ENCODE measurements at places on chromosomes 12 and 14.

DNA sequence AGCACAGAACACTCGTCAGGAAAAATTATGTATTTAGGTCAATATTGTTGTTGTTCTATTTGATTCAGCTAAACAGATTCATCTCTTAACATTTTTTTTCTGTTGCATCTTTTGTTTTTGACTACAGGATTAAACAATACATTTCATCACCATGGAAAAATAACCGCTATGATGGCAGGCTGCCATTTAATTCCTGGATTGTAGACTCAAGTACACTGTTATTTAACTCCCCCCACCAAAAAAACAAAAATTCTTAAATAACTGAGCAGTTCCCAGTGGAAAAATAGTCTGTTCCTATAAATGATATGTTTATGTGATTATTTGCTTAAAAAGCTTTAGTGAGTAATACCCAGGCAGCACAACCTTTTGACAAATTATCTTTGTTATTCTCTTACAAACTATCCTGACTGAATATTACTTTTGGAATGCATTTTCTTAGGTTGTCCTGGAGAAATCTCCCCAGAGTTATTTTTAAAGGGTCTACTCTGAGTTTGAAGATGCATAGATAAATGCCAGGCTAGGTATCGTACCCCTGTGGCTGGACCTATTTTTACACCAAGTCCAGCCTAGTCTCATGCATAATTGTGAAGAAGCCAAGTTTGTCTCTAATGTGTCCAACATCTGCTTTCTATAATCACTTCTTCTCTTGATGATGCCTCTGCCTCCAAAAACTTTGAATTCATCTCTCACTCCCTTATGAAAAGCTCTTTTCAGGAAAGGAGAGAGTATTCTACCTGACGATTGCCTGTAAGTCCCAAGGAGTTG lies 3.7 kb downstream of the KERA start:
- H3K4me3 ChIP-seq = no peak overlapping the region
- no peak overlapping the region for H3K27ac ChIP-seq
- H3K27me3 ChIP-seq = no peaks in the 10 kb centered on the region
- H3K4me1 ChIP-seq = no peaks in the 10 kb centered on the region
- DNase-seq = peak; percentile 82

DNA sequence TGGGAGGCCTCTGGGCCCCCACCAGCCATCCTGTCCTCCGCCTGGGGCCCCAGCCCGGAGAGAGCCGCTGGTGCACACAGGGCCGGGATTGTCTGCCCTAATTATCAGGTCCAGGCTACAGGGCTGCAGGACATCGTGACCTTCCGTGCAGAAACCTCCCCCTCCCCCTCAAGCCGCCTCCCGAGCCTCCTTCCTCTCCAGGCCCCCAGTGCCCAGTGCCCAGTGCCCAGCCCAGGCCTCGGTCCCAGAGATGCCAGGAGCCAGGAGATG lies 729 bp upstream of the GAPDH start:
- peak overlapping the region; percentile 95 for H3K4me3 ChIP-seq
- H3K27me3 ChIP-seq = no peaks in the 10 kb centered on the region
- H3K4me1 ChIP-seq = peaks cover 44% of the 10 kb centered on the region

DNA sequence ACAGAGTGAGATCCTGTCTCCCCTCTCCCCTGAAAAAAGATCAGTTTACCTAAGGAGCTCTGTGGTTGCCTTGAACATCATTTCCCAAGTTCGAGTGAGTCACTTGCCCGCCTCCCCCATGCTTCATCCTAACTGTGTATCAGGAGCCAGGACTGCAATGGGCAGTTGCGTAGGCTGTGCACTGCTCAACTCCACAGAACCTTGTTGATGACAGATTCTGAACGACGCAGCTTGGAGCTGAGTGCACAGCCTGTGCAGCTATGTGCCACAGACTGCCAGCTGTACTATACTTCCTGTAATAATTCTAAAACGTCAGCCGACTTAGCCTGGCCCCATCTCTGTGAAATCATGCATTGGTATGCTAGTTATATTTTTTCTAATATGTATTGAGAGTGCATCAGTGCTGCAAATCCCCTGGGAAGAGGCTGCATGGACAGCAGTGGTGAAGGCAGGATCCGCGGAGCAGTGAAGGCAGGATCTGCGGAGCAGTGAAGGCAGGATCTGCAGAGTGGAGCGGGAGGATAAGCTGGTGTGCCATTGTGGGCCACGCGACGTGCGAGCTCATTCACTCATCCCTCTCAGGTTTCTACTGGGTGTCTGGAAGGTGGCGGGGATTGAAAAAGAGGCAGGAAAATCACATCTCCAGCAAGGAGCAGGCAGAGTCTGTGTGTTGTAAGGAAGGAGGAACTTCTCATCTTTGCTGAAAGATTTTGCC lies 80.8 kb downstream of the GALNT9 start:
- DNase-seq = peak; percentile 22
- H3K36me3 ChIP-seq = no peaks in the 10 kb centered on the region
- H3K27ac ChIP-seq = no peak overlapping the region
- H3K27me3 ChIP-seq = peaks cover 5% of the 10 kb centered on the region
- no peaks in the 10 kb centered on the region for H3K4me1 ChIP-seq
- no peak overlapping the region for H3K4me3 ChIP-seq

- no peaks in the 10 kb centered on the region for H3K4me1 ChIP-seq
- no peaks in the 10 kb centered on the region for H3K36me3 ChIP-seq
- no peak for DNase-seq
These were observed 146.3 kb downstream of the PDE3A start for GRCh38 chr12:20514598-20514997.

GRCh38 chr14:90103808-90104207 lies 42.0 kb downstream of the KCNK13 start:
- H3K27me3 ChIP-seq = peaks cover 2% of the 10 kb centered on the region
- no peak overlapping the region for H3K27ac ChIP-seq
- no peaks in the 10 kb centered on the region for H3K4me1 ChIP-seq

DNA sequence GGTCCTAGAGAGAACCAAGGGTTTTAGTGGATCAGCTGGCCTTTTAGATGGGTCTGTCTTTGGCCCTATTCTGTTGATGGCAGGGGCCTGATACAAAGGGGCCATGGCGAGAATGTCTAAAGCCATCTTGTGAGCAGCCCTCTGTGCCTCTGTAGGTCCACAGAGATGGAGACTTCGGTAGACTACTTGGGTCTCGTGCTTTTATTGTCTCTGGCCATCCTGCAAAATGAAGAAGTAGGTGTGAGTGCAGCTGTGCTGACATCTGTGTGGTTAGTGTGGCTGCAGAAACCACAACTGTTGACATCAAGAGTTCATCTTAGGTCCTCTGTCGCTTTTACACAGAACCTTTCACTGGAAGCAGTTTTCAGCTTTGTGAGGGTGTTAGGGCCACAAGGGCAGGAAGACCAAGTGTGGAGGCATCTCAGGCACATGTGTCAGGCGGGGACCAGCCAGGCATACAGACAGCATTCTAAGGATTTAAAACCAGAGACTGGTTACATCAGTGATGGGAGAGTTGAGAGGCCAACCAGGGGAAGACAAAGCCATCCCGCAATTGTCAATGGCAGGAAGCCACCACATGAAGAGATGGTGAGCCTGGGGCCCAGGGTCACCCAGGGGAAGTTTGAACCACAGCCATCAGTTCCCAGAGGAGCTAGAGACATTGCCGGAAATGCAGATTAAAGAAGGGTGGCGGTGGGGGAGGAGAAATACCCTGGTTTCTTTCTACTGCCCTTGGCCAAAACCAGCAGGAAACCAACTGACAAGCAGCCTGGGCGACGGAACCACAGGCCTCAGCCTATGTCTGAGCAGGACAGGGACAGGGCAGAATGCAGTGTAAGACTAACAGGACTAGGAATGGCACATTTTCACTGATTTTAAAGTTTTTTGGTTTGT lies 13.0 kb upstream of the TPCN1 start:
- no peaks in the 10 kb centered on the region for H3K36me3 ChIP-seq
- no peak overlapping the region for H3K4me3 ChIP-seq
- no peaks in the 10 kb centered on the region for H3K27me3 ChIP-seq
- H3K27ac ChIP-seq = no peak overlapping the region
- peaks cover 3% of the 10 kb centered on the region for H3K4me1 ChIP-seq

DNA sequence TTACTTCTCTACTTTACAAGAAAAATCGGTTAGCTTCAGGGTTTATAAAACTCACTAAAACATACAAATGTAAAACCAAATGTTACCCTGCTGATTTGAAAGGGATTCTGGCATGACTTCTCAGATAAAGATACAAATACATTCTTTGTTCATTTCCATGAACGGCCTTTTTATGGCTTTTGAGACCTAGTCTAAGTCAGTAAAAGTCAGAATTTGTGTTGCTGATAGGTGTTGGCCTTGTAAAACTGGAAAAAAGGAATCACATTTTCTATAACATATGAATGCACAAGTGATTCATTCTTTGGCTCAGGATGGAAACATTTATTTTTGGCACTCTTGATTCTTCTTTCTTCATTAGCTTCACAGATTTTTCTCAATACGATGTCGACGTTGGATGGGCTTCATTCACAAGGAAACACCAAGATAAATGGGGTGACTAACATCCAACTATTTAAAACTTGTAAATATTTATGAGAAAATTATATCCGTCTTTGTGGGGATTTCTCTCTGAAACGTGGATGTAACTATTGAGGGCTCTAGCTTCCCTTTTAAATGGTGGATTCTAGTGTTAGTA lies 27.0 kb upstream of the CPM start:
- DNase-seq = peak; percentile 59
- H3K36me3 ChIP-seq = no peaks in the 10 kb centered on the region
- no peaks in the 10 kb centered on the region for H3K4me1 ChIP-seq
- H3K27me3 ChIP-seq = no peaks in the 10 kb centered on the region
- H3K27ac ChIP-seq = no peak overlapping the region

- no peaks in the 10 kb centered on the region for H3K36me3 ChIP-seq
- H3K4me3 ChIP-seq = no peak overlapping the region
- no peak overlapping the region for H3K27ac ChIP-seq
- no peaks in the 10 kb centered on the region for H3K4me1 ChIP-seq
- no peaks in the 10 kb centered on the region for H3K27me3 ChIP-seq
- DNase-seq = no peak
These were observed 47.6 kb downstream of the ADIPOR2 start for GRCh38 chr12:1738446-1738845.

DNA sequence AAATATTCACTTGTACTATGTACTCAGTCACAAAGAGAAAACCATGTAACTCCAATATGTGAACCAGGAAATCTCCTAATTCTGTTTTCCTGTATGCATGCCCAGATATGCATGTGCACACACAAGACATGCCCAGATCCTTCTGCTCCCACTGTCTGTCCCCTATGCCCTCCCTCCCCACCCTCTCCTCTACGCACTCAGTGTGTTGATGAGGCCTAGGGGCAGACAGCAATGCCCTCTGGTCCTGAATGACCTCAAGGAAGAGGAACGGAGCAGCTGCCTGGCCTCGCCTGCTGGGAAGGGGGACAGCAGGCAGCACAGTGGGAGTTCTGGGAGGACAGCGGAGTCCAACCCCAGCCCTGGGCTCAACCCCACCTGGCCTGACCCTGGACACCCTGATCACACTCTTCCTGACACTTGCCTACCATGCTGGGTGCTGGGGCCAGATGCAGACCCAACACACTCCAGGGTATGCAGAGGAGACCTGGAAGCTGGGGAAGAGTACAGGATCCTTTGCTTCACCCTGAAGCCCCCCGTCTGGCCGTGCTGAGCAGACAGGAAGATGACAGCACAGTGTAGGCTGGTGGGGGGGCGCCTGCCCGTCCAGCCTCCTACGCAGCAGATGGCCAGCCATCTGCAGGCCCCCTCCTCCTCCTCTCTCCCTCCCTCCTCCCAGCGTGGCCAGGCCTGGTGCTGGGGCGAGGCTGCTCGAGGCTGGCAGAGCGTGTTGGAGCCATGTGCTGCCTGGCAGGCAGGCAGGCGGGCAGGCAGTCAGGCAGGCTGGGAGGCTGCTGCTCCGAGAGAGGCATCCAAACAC lies 106.6 kb upstream of the NCOR2 start:
- DNase-seq = no peak
- no peaks in the 10 kb centered on the region for H3K27me3 ChIP-seq
- no peaks in the 10 kb centered on the region for H3K36me3 ChIP-seq
